Brain pericyte (primary cell): ENCODE measurements at places on chromosomes 13 and 19.
A peak's percentile ranks its signal among the peaks of the same experiment; 100 is the strongest.

DNA sequence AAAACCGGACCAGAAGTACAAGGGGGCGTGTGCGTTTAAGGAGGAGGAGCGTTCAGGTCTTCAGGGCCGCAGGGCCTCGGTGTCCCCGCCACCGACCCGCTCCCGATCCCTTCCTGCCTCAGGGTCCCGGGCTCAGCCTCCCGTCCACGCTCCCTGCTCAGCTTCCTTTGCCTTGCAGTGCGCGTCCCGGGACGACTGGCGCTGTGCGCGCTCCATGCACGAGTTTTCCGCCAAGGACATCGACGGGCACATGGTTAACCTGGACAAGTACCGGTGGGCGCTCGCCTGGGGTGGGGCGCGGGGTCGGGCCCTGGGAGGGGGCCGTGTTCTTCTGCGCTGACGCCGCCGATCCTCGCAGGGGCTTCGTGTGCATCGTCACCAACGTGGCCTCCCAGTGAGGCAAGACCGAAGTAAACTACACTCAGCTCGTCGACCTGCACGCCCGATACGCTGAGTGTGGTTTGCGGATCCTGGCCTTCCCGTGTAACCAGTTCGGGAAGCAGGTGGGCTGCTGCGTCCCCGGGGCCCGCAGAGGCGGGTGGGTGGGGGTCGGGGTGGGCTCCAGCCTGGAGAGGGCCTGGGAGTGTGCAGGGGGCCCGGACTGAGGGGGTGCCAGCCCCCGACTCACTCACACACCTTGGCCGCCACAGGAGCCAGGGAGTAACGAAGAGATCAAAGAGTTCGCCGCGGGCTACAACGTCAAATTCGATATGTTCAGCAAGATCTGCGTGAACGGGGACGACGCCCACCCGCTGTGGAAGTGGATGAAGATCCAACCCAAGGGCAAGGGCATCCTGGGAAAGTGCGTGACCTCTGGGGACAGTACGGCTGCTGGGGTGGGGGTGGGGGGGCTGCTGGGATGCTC lies 1.4 kb downstream of the GPX4 start:
- no peak for DNase-seq

- no peak for DNase-seq
Measured at GRCh38 chr13:32956595-32956933, 59.7 kb upstream of the KL start.

GRCh38 chr13:89520468-89520867 lies 1827.0 kb upstream of the MIR17HG start:
- DNase-seq = no peak

GRCh38 chr19:6800991-6801484 lies 28.5 kb downstream of the VAV1 start:
- no peak for DNase-seq

DNA sequence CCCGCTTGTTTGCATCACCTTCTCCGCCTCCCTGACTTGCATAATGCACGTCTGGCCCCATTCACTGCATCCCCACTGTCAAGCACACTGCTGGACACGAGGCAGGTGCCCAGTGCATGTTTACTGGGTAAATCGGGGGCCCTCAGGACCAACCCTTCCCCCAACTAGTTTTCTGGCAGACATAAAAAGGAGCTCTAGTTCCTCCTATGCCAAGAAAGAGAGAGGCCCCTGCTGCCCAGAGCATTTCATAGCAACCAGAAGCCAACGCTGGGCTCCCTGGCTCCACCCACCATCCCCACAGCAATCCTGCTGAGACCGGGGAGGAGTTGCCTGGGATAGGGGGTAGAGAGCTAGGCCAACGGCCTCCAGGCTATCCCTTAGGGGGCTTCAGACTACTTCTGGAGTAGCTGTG lies 23.2 kb downstream of the ANKRD27 start:
- DNase-seq = peak; percentile 5

DNA sequence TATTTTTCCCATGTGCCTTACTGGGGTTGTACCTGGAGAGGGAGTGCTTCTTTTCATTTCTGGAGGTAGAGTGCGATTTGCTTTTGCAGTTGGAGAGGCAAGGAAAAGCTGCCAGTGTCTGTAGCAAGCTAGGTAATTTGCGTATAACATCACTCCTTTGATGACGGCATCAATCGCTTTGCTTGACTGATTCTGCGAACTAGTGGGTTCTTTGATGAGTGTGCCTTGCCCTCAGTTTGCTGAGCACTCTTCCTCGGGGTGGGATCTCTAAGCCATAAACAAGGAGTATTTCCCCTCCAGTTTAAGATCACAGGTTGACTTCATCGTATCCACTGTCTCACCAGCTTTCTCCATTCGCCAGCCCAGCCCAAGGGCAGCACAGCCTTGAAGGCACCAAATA lies 344.5 kb downstream of the KCNRG start:
- no peak for DNase-seq

DNA sequence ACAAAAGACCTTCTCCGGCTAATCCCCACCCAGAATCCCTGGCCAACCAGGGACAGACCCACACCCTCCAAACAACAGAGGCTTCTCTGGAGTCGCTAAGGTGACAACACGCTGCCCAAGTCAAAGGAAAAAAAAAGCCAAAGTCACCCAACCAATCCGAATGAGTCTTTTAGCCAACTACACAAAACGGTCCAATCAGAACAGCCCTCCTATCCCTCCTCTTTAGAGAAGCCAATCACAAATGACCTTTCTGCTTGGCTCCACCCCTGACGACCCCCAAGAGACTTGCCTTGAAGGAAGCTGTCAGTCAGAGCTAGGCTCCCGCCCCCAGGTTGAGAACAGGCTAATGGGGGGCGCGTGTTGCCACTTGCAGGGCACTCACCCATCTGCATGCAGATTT lies 6.6 kb upstream of the FBXW9 start:
- no peak for DNase-seq

- DNase-seq = no peak
Measured at GRCh38 chr19:38880076-38880881, 2.2 kb upstream of the RINL start.

GRCh38 chr19:14479975-14480699 lies 5.0 kb upstream of the PTGER1 start:
- no peak for DNase-seq
